Activated CD4-positive, alpha-beta T cell treated with anti-CD3 and anti-CD28 coated beads, Interleukin-2, amount 50 U/mL, for 24 hours (primary cell): ENCODE measurements at places on chromosomes 4 and X.

GRCh38 chr4:165006456-165006855 is 25.3 kb upstream of the TRIM60 start:
- no peak for DNase-seq

- DNase-seq: no peak
Observed at GRCh38 chr4:6568689-6569332, 6.2 kb upstream of the MAN2B2 start.

- no peak for DNase-seq
Observed at GRCh38 chr4:1846580-1846979, 9.4 kb downstream of the LETM1 start.

- no peak for DNase-seq
Observed at GRCh38 chr4:152591396-152591795, 55.5 kb upstream of the FBXW7 start.

GRCh38 chr4:93373893-93374860 is 454.4 kb upstream of the ATOH1 start:
- DNase-seq: no peak

DNA sequence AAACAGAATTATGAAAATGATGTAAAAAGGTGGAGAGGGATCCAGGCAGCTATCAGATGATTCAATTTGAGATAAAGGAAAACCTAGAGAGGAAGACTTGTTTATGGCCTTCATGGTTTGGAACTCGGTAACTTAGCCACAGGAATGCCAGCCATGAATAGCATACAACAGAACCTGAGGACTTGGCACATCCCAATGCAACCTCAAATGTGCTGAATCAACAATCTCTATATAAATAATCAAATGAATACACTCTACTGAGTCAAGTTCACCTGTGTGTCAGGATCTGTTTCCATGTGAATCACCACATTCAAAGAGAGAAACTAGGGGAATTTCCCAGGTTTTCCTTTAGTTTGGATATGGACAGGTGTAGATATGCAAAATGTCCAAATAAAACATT is 86.9 kb downstream of the MBNL3 start:
- no peak for DNase-seq

- DNase-seq: no peak
Observed at GRCh38 chrX:40318801-40319200, 221.0 kb upstream of the BCOR start.

DNA sequence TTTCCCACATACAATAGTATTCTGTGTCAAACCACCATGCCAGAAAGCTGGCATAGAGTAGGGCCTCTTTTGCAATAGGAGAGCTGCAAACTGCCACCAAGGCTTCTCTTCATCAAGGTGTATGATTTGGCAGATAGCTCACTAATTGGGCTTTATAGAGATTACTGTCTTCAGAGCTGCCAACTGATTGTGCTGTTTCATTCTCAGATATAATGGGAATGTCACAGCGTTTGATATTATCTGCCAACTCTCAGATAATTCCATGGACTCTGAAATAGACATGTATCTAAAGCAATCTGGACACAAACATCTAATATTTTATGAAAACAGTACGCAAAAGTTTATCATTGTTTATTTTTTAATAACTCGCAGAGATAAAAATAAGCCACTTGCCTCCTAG is 1289.1 kb downstream of the STIM2 start:
- DNase-seq: no peak

GRCh38 chr4:7359400-7360062 is 75.2 kb downstream of the PSAPL1 start:
- no peak for DNase-seq

- DNase-seq: no peak
Observed at GRCh38 chr4:123102897-123103471, 180.6 kb upstream of the NUDT6 start.

- no peak for DNase-seq
Observed at GRCh38 chr4:37989398-37990260, 29.4 kb downstream of the PTTG2 start.

- no peak for DNase-seq
Observed at GRCh38 chr4:18850867-18851266, 829.3 kb upstream of the LCORL start.

- no peak for DNase-seq
Observed at GRCh38 chr4:89788206-89789072, 48.5 kb downstream of the SNCA start.

- peak; percentile 46 for DNase-seq
Observed at GRCh38 chrX:46325312-46325877, 219.8 kb downstream of the ZNF674 start.

DNA sequence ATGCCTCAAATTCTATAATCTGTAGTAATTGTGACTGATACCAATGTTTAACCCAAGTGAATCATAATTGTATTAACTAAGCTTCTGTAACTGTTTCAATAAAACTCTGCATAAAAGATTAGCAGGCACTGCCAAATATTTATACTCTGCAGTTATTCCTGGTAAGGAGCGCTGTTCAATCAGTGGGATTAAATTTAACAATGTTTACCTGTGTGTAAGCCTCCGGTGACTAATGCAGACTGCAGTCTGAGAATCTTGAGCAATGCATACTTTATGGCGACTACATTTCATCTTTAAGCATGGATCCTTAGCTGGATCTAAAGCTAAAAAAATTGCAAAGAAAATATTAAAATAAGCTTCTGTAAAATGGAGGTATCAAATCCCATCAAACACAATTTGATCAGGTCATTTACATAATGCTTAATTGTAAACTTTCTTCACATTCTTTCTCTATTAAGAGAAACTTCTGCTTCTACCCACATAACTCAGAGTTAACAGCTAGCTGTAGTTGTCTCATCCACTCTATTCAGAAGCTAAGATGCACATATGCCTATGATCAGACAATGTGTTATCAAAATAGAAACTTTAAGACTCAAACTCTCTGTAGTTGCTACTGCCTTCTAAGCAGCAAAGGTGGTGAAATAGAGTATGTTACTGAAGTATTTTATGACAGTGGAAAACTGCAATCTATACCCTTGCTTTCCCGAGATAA is 234.0 kb downstream of the SPOCK3 start:
- no peak for DNase-seq

GRCh38 chrX:47091149-47091775 is 13.0 kb downstream of the RGN start:
- no peak for DNase-seq

DNA sequence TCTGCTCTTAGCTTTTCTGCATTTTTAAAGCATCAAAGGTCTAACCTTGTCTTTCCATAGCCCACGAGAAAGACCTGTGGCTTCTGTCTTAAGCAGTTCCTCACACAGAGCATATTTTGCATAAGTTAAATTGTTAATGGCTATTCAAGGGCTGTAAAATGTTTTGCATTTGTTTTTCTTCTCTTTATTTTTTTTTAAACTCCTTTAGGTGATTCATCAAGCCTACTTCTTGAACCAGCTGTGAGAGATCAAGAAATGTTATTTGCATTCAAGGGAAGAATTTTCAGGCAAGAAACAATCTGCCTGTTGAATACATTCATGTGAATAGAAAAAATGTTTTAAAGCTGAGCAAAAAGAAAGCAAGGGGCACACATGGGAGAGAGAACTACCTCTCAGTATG is 423.8 kb upstream of the FRG1 start:
- DNase-seq: no peak

DNA sequence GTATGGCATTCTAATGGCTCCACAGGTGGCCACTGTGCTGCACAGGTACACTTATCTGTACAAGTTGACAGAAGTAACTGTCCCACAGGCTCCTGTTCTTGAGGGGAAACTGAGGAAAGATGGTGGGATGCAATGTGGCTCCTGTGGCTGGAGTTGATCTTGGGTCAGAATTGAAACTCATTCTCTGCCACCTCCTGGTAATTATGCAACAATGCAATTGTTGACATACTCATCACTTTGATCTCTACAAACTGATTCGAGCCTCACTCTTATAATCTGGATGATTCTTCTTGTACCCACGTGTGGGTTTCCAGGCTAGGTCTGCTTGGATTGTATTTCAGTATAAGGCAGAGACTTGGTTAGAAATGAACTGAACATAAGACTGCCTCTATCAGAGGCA is 148.8 kb downstream of the CCNG2 start:
- DNase-seq: no peak

DNA sequence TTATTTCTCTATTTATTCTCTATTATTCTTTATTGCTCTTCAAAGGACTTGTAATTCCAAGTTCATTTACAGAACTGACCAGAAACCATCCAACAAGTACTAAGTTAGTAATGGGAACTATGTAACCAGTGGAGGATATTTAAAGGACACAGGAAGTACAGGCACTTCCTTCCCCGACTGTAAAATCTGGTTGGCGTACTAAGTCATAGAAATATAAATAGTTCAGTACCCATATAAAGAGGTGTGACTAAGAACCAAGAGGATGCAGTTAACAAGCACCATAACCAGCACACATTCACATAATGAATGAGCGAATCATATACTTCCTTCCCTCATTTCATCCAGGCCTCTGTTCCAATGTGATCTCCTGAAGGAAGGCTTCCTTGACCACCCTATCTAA is 3.6 kb upstream of the EIF4E start:
- DNase-seq: no peak

- no peak for DNase-seq
Observed at GRCh38 chr4:111937368-111937767, 207.9 kb upstream of the FAM241A start.

DNA sequence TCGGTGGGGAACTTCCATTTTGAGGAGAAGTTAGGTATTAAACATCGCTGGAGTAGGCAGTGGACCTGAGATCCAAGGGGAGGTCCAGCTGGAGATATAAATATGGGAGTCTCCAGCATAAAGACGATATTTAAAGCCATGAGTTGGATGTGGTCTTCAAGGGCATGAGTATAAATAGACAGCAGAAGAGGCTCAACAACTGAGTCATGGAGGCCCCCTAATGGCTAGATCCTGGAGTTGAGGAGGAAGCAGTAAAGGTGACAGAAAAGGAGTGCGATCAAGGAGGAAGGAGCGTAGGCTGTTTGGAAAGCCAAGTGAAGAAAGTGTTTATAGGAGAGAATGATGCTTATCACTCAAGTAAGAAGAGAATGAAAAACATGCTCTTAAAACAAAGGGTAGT is 18.1 kb upstream of the APBB2 start:
- DNase-seq: no peak

- DNase-seq: no peak
Observed at GRCh38 chr4:43782391-43782790, 666.2 kb downstream of the KCTD8 start.

DNA sequence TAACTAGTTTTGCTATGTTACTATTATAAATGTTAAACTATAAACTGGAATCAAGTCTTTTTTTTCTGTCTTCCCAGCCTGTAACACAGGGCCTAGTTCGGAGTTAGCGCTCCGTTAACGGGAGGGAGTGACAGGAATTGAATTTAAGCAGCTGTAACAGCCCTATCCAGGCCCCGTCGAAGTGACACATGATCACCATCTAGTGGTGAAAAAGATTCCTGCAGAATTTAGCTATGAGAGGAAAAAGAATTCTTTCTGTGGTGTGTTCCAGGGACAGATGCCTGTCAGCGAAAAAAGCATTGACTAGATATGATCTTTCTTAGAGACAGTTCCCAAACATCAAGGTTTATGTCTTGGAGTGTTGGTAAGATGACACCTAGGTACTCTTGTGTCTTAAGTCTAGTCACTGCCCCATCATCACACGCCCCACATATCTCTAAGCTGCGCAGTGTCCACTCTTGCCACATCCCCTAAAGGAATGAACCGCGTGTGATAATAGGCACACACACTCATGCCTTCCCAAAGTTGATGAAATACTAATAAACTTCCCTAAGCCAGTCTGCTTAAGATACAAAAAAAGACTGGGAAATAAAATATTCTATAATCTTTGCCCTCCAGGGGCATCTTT is 2.1 kb downstream of the GAB3 start:
- peak; percentile 39 for DNase-seq

- no peak for DNase-seq
Observed at GRCh38 chr4:124899997-124900396, 187.5 kb upstream of the ANKRD50 start.

- no peak for DNase-seq
Observed at GRCh38 chr4:85414972-85415371, 60.0 kb upstream of the ARHGAP24 start.

DNA sequence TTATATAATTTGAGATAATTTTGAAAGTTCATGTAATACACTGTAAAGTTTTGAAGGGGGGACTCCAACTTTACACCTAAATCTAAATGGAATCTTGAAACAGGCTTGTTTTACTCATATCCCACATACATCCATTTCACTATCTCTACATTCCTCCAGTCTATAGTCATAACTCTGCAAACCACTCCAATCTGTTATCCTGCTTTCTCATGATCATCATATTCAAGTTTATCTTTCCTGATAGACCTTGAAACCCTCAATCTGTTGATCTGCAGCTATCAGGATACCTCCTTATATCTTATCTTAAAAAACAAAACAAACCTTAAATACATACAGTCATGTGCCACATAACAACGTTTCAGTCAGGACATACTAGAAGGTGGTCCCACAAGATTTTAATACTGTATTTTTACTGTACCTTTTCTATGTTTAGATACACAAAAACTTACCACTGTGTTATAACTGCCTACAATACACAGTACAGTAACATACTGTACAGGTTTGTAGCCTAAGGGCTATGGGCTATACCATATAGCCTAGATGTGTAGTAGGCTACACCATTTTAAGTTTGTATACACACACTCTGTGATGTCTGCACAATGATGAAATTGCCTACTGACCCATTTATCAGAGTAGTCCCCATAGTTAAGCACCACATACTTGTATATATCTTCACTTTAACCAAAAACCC is 14.0 kb downstream of the CHIC2 start:
- DNase-seq: no peak

- DNase-seq: peak; percentile 50
Observed at GRCh38 chr4:52038103-52038912, at the start of gene SGCB. Gene SGCB, minus strand, starts transcription at chr4:52038299. Its CDS starts 40 bp downstream, at chr4:52038259.

GRCh38 chrX:134727363-134727762 is 69.1 kb upstream of the PLAC1 start:
- DNase-seq: no peak

DNA sequence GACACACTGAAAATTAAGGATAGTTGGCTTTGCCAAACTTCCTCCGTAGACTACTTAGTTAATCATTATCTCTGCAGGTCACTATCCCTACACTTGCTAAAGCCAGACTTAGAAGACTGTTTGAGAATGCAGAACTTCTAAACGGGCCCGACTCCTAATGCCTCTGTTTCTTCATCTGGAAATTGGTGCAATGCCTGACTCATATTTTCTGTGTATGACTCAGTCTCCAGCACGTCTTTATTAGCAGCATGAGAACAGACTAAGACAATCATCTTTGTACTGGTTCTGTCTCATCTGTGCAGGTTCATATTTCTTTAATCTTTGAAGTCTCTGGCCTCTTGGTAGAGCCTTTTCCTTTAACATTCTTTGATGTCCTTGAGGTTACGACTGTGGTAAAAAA is 411.9 kb upstream of the ACTRT1 start:
- DNase-seq: no peak

GRCh38 chr4:98891478-98892337 is 37.2 kb downstream of the EIF4E start:
- DNase-seq: no peak

GRCh38 chr4:84496706-84497503 is 2.2 kb downstream of the NKX6-1 start:
- no peak for DNase-seq

DNA sequence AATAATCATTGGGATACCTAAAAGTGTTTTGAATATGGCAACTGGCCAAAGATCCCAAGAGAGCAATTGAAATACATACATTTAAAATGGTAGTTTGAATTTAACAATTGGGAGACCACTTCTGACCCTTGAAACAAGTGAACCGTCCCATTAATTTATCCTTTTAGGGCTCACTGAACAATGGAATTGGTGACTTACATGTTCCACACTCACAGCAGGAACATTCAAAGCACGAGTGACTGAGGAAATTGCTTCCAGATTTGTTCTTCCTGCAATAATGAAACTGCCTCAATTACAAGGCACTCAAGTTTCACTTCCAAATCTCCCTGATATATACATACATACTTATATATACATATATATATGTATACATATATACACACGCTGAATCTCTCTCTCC is 20.6 kb downstream of the SLC39A8 start:
- no peak for DNase-seq
